B cell (primary cell): ENCODE measurements at places on chromosomes 7 and 10.

- DNase-seq, result no peak
Observed at GRCh38 chr10:33965795-33966581, 631.5 kb upstream of the NRP1 start.

- no peak for DNase-seq
Observed at GRCh38 chr7:158783595-158783994, 45.7 kb downstream of the ESYT2 start.

DNA sequence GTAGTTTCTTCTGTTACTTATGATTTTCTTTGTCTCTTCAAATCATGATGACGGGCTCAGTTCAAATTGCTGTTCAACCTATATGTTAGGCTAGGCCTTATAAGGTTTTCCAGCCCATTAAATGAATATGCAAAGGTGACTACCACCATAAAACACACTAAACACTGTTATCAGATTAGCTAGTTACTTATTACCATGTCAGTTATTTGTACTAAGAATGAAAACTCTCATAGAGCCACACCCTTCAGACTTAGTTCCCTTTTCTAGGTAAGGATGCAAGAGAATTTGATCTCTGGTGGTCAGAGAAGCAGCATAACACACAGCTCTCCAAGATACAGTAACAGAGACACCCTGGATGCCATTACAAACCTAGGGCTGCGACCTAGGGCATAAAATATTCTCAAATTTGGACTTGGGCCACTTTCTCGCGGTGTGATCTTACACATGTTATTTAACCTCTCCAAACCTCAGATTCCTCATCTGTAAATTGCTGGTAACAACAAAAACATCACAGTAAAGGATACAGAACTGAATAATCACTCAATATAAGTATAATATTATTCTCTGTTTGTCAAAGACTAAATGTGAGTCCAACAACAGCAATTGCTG lies 35.6 kb downstream of the ANKMY2 start:
- DNase-seq, result peak; percentile 42

DNA sequence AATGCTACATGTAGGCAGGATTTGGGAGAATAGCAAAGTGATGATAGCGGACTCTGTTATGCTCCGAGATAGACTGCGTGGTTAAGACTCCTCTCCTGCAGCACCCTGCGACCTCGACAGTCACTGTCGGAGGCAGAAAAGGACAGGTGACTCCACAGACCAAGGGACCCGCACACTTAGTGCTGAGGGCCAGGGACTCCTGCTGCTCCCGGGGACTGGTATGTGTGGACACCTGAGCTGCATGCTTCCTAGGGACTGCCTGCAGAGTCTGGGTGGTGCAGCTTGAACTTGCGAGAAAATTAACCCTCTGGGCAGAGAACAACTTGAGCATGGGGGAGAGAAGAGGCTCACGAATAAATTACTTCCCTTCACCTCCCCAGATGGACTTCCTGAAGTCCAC lies 407.1 kb upstream of the PFKP start:
- no peak for DNase-seq

DNA sequence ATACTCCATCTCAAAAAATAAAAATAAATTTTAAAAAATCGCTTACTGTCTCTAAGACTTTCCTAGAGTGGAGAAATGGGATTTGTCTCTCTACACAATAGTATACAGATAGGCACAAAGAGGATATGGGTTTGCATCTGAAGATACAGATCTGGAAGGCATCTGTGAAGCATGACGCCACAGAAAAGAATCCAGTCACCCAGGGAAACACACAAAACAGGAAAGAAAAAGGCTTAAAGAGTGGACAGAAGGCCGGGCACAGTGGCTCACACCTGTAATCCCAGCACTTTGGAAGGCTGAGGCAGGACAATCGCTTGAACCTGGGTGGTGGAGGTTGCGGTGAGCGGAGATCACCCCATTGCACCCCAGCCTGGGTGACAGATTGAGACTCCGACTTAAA lies 61.3 kb downstream of the SKIDA1 start:
- DNase-seq, result no peak

DNA sequence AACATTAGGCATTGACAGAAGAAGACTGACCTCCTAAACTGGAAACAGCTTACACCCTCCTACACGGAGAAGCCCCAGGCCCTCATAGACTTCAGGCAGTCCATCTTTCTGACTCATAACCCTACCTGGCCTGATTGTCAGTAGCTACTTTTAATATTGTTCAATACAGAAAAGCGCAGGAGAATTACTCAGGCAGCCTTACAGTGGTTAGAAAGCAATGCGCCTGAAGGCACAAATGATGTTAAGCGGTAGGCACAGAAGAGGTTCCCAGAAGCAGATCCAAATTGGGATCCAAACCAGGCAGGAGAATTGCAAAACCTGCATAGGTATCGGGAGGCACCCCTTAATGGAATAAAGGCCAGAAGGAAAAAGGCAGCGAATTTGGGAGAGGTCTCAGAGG lies 5.4 kb upstream of the CYREN start:
- DNase-seq, result no peak

- DNase-seq, result no peak
Observed at GRCh38 chr7:107913851-107914250, 22.9 kb downstream of the DLD start.

DNA sequence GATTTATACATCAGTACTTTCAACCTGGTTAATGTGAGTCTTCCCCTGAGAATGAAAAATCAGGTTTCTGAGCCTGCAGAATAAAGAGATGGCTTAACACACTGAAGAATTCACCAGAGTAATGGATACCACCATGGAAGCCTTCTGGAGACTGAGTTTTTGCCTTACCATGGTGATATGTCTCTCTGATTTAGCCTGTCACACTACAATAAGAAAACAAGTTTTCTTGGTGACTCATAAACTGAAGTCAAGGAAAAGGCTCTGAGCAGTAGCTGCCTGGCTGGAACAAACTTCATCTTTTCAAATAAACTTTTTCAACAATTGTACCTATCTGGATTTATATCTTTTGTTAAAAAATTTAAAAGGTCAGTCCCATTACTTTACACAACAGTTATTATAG lies 229.0 kb downstream of the PRPF18 start:
- DNase-seq, result no peak

DNA sequence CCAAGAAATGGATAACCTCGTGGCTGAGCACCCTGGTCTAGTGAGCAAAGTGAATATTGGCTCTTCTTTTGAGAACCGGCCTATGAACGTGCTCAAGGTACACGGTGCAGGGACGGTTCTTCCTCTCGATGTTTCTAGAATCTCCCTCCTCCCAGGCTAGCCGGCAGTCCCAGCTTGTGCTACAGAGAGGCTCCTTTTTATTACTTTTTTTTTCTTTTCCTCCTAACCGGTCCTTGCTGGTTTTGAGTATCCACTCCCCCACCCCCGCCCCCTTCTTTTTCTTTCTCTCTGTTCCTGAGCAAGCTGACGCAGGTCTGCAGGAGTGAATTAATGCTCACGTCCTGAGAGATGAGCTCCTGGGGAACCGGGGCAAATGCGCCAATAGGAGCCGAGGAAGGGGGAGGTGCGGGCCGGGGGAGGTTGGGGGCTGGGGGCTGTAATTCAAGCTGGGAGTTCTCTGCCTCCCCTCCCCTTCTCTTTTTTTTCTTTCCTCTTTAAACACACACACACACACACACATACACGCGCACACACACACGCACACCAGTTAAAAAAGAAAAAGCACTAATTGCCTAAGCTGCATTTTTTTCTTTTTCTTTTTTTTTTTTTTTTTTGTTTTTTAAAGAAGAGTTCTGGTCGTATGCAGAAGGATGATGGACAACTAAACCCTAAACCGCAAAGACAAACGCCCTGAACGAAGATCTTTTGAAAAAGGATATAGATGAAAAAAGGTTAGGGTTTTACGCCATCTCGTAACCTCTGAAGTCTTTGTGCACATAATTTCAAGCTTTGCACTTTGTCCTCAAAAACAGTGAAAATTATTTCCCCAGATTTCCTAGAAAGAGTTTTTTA lies 6.6 kb downstream of the CPA2 start:
- no peak for DNase-seq

DNA sequence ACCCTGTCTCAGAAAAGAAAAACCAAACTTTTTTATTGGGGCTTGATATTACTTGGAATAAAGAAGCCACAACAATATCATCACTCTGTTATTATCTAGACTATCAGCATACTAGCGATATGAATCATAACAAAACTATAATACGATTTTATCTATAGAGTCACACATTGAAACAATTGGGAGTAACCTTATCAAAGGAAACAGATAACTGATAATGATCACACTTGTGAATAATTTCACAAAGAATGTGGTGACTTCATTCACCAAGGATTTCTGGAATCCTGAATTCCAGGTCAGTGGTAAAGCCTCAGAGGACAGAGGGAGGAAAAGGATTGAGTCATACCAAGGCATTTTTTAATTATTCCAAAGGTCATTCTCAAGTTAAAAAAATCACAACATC lies 32.1 kb upstream of the NMT2 start:
- DNase-seq, result no peak

DNA sequence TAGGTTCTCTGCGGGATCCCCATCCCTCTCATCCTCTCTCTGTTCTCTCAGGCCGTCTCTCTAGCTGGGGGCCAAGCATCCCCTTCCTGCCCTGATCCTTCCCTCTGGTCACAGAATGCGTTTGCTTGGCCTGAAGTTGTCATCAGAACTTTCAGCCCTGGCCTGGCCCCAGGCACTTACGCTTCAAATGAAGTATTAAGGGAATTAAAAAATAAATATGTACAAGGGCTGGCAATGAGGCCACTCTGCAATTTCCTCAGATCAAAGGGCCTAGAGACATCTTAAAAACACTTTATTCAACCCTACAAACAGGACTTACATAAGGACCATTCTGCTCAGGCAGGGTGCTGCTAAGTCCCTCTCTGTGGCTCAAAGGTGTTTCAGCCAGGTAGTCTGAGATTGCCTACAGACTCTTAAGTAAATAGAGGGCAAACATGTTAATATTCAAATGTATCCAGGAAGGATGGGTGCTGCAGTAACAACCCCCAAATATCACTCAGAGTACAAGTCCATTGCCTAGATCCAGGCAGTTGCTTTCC lies 16.0 kb downstream of the SFTPD start:
- no peak for DNase-seq

GRCh38 chr10:48497780-48498770 lies 106.8 kb downstream of the ARHGAP22 start:
- DNase-seq, result no peak

DNA sequence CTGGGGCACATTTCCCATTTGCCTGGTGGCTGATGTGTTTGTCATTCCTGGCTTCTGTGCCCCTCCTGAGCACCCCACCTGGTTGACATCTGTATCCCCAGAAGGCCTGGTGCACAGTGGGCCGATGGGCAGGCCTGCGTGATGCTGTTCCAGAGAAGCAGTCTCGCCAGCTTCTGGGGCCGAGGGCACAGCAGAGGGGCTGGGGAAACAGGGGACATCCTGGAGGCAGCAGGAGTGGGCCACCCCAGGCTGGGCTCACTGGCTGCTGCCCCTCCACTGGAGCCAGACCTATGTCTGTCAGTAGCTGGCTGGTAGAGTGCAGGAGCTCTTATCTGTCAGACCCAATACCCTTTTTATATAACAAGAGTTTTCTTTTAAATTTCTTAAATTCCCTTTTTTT lies 896 bp upstream of the MYL7 start:
- no peak for DNase-seq
